ENCODE measurements at places on chromosomes 1 and 21. TPM values are rescaled to one million over a fixed set of nuclear protein-coding genes. Genes with fewer than 3 reads are reported as not detected.

Gene ADAM30
- total RNA-seq, result not detected

Gene FDPS
- 161 TPM for total RNA-seq

Gene CNR2
- total RNA-seq, result not detected

Gene CELA2A
- not detected for total RNA-seq

Gene FALEC
- total RNA-seq, result not detected

Gene PCSK9
- 3.1 TPM for total RNA-seq

Gene SHISA4
- total RNA-seq, result 16.9 TPM

Gene IFI44
- 0.79 TPM for total RNA-seq

Gene KRTAP12-1
- not detected for total RNA-seq

Gene EVA1C
- 58.0 TPM for total RNA-seq

Gene CRYAA
- total RNA-seq, result not detected

Gene XCL2
- not detected for total RNA-seq

Gene WDR3
- 29.2 TPM for total RNA-seq

Gene ADAMTS4
- total RNA-seq, result not detected

Gene LENEP
- not detected for total RNA-seq

Gene PARK7
- total RNA-seq, result 327 TPM

Gene ATAD3B
- total RNA-seq, result 2.9 TPM

Gene LRRN2
- 11.4 TPM for total RNA-seq
